ENCODE measurements at places on chromosomes 1 and 21.

- no peak for DNase-seq
These were observed 34.1 kb upstream of the COL11A1 start for GRCh38 chr1:103142461-103142860.

- DNase-seq = no peak
These were observed 9.4 kb downstream of the CFHR4 start for GRCh38 chr1:196897158-196897828.

DNA sequence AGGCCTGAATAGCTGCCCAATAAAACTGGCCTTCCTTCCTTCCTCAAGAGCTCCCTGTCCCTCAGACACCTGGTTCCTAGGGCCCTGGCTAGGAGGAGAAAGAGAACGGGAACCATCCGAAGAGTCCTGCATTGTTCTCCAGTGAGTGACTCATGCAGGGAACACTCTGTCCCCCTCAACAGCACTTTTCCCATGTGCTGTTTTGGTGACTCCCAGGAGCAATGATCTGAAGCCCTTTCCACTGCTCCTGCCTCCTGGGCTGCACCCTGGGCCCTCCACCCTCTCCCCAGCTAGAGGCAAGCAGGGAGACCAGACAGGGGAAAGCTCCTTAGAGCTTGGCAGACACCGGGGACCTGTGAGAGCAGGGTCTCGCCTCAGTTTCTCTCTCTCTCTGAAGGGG lies 18.9 kb downstream of the TNNT2 start:
- no peak for DNase-seq

- DNase-seq = no peak
These were observed 316.9 kb upstream of the SGIP1 start for GRCh38 chr1:66217021-66217420.

DNA sequence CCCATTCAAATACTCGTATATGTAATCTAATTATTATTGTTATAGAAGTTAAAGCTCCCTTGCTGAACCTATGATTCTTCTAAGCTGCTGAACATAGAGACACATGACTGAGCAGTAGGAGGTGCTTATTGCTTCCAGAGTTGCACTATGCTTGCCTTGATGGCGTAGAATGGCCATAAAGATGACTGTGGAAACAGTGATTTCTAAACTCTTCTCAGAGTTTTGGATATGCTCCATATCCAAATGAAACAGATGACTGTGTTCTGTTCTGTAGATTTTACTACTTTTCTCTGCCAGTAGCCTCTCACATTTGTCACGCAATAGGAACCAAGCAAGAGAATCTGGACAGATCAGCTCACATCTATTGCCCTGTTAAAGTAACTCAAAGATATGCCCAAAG lies 88.1 kb upstream of the CACYBP start:
- DNase-seq = no peak

- no peak for DNase-seq
These were observed 583.1 kb upstream of the RGS18 start for GRCh38 chr1:191575180-191575579.

GRCh38 chr1:96772972-96773371 lies 51.4 kb downstream of the PTBP2 start:
- DNase-seq = no peak

- no peak for DNase-seq
These were observed 2.5 kb downstream of the MR1 start for GRCh38 chr1:181036107-181036836.

DNA sequence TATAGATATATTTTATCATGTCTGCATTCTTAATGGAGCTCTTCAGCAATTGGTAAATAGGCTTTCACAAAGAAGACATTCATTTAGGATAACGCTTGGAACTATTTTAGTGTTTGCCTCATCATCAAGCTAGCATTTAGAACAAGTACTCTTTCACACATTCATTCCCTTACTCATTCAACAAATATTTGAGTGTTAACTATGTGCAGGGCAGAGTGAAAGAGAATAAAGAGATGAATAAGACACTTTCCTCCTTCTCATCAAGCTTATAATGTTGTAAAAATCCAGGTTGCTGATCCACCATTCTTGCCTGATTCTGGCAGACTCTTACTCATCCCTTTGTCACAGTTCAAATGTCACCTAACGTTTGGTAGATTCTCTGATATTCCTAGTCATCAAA lies 386.3 kb upstream of the BEND5 start:
- DNase-seq = no peak

GRCh38 chr21:42392731-42393442 lies 3.0 kb downstream of the TMPRSS3 start:
- DNase-seq = no peak

GRCh38 chr1:150332651-150333290 lies 11.4 kb downstream of the PRPF3 start:
- no peak for DNase-seq

GRCh38 chr21:39456665-39457064 lies 4.9 kb downstream of the SH3BGR start:
- no peak for DNase-seq

DNA sequence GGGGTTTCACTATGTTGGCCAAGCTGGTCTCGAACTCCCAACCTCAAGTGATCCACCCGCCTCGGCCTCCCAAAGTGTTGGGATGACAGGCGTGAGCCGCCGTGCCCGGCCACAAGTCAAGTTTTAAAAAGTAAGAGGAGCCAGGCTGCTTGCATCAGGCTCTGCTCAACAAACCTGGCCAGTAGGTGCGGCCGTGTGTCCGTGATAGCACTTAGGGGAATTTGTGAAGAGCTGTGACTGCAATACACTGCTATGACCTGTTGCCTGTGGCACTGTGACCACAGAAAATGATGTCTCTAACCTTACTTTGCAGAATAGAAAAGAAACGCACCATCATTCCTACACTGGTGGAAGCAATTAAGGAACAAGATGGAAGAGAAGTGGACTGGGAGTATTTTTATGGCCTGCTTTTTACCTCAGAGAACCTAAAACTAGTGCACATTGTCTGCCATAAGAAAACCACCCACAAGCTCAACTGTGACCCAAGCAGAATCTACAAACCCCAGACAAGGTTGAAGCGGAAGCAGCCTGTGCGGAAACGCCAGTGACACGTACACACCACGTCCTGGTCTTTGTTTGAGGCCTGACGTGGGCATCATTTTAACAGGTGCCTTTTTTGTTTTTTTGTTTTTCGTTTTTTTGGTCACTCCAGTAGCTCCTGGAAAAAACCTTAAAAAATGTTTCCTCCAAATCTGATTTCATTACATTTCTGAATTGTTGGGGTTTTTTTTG lies 16.7 kb downstream of the C1orf174 start:
- no peak for DNase-seq

GRCh38 chr21:26587736-26588201 lies 14.7 kb upstream of the CYYR1 start:
- DNase-seq = no peak

DNA sequence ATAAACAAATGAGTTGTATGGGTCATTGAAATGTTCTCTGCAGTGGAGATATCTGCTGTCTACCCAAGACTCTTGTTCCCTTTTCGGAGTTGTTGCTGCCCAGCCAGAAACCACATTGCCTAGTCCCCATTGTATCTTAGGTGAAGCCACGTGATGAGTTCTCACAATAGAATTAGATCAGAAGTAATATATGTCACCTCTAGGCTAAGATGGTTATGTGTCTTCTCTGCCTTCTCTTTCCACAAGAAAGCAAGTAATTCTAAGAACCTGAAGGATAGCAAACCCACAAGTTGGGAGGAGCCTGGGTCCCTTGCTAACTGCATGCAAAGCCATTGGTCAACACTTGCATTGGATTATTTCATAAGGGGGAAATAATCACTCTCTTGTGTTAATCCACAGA lies 76.6 kb downstream of the ADCY10 start:
- DNase-seq = no peak

DNA sequence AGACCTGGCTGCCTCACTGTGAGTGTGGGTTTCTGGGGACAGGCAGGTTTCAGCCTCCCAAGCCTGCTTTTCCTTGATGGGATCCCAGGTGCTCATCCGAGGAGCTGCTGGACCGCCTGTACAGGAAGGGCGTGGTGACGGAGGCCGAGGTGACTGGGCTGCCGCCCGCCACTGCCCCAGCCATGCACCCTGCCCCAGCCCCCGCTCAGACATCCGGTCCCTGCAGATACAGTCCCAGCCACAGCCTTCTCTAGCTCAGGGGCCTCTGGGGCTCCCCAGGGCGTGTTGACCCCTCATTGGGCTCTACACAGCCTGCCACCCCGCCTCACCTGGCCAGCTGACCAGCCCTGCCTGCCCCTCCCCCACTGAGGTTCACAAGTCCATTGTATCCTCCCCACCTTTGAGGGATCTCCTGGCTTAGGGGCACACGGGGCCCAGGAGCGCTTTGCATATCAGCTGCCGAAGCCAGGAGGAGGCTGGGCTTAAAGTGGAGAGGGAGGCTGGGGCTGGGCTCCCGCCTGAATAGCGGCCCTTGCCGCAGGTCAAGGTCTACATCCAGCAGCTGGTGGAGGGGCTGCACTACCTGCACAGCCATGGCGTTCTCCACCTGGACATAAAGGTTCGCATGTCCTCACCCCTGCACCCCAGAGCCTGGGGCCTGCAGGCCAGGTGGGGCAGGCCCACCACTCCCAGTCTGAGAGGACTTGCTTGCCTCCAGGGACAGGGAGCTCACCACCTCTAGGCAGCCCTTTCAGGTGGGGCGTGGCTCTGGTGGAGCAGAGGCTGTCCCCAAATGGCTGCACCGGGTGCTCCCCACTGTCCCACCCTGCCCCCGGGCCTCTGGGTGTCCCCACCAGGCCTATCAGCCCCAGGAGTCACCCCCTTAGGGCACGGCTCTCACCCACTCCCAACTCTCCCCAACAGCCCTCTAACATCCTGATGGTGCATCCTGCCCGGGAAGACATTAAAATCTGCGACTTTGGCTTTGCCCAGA lies 38.5 kb downstream of the TRIM11 start:
- no peak for DNase-seq

- no peak for DNase-seq
These were observed 19.3 kb downstream of the PGLYRP3 start for GRCh38 chr1:153293480-153293775.

GRCh38 chr21:29092102-29092959 lies 18.9 kb upstream of the CCT8 start:
- DNase-seq = no peak

DNA sequence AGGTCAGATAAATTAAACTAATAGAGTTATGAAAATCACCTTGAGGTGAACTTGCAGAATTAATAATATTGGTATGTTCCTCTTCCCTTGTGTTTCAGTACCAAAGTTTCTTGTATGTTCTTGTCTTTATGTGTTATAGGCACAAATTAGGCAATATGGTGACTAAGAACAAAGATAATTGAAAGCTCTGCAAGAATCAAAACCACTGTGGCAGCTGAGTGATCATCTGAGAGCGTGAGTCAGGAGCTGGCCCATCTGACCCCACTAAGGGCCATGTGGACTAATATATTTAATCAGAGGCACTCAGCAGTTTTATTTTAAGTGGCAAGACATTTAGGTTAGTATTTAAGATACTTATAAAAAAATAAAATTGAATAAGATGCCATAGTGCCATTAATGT lies 12.8 kb upstream of the CASQ2 start:
- no peak for DNase-seq

- no peak for DNase-seq
These were observed 224.2 kb upstream of the RUNX1 start for GRCh38 chr21:35273333-35273732.

- no peak for DNase-seq
These were observed 153.4 kb downstream of the PBX1 start for GRCh38 chr1:164712131-164713036.

All from activated CD4-positive, CD25-positive, alpha-beta regulatory T cell treated with anti-CD3 and anti-CD28 coated beads, Interleukin-2, amount 50 U/mL, for 72 hours (primary cell).